NCI-H1694 (cell line): ENCODE measurements at places on chromosomes 1 and 21.

GRCh38 chr1:104264521-104264920 lies 514.8 kb downstream of the AMY1C start:
- DNase-seq: no peak

DNA sequence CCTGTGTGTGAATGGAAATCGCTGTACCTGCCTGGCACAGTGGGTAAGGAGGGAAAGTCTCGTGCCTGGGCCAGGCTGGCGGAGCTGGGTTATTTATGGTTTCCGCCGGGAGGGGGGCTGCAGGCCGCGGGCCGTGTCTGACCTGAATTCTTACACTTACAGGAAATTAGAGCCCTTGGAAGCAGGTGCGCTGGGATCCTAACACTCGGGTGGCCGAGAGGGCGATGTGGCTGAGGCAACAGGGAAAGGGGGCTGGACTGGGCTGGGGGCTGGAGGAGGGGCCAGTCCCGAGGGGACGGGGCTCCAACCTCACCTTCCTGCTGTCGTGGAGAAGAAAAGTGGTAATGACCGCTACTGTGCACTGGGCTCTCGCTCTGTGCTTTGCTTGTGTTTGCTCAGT lies 109.4 kb upstream of the WNT4 start:
- DNase-seq: no peak

- DNase-seq: no peak
Measured at GRCh38 chr1:180811886-180812285, 100.8 kb upstream of the KIAA1614 start.

- no peak for DNase-seq
Measured at GRCh38 chr1:40782371-40782956, 1.1 kb upstream of the KCNQ4 start.

- no peak for DNase-seq
Measured at GRCh38 chr1:94619731-94620130, 78.2 kb upstream of the F3 start.

DNA sequence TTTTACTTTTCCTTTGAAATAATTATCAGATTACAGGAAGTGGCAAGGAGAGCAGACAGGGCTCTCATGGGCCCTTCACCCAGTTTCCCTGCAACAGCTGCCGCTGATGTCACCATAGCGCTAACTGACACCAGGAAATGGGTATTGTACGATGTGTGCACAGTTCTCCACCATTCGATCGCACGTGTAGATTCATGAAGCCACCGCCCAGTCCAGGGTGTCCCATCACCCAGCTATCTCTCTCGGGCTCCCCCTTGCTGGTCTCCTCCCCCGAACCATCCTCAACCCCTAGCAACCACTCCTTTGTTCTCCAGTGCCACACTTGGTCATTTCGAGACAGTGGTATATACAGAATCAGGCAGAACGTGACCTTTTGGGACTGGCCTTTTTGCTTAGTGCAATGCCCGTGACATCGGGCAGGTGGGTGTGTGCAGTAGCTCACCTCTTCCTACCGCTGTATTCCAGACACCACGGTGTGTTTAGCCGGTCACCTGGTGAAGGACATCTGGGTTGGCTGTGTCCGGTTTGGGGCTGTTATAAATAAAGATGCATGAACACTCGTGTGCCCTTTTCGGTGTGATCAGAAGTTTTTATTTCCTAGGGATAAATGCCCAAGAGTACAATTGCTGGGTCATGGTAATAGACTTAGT lies 118.4 kb downstream of the CRYAA start:
- no peak for DNase-seq

DNA sequence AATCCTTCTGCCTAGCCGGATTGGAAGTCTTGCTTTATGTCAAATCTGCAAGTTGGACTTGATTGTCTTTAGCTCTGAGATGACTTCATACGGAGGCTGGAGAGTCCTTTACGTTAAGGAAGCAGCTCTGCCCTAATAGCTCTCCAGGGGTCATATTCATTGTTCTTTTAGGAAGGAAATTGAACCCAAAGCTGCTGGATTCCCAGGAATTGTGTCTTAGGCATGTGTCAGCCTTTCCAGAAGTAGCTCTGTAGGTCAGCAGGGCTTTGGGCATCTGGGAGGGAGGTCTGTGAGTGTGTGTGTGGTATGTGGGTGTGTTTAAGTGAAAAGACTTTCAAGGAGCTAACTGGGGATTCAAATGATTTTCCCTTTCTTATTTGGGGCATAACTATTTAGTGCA lies 82.4 kb downstream of the ABCA4 start:
- DNase-seq: no peak

DNA sequence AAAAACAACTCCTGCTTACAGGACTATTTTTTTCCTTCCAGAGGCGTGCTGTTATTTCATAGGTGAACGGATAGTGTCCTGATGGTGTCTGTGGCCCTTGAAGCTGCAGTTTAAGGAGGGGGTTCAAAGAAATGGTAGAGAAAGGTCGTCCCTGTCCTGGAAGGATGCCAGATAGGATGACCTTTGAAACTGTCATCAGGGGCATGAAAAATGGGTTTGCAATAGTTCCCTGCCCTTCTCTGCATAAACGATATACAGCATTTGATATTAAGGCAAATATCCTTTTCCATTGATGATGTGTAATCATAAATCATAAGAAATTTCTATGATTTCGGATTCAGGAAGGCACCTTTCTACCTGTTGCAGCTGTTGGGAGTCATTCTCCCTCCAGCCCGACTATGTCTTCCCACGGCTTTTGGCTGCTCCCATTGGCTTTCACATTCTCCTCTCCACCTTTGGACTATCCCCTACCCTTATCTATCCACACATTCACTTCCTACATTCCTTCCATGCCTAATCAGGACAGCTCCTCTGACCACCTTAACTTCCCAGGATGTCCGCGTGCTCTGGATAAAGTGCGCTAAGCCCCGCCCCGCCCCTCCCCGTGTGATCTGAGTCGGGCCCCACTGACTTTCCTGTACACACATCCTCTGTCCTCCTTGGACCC lies 209.8 kb downstream of the DISC1 start:
- no peak for DNase-seq
